ENCODE measurements at places on chromosomes 4 and X.
A peak's percentile ranks its signal among the peaks of the same experiment; 100 is the strongest.

DNA sequence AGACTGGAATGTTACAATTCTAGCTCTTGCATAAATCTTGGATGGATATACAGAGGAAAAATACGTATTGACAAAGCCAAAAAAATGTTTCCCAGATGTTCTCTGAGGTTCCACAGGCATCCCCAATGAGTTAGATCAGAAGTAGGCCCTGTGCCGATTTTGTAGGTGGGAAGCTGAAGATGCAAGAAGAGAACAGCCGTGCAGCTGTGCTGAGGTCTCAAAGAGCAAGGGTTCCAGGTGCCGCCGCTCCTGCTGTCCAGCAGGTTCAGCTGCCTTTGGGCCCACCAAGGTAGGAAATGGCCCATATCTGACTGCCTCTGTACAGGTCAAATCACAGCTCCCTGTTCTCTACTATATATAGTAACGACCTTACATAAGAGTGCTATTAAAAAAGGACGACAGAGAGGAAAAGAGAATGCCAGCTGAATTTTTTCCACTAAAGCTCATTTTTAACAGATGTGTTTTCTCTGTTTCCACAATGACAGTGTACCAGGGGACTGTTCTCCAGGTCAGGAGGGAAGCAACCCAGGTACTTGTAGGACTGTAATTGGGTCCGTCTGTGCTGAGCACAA, 155.6 kb downstream of the CBR4 start:
- no peak for DNase-seq

GRCh38 chrX:74490247-74490646, 69.0 kb downstream of the SLC16A2 start:
- DNase-seq = no peak

DNA sequence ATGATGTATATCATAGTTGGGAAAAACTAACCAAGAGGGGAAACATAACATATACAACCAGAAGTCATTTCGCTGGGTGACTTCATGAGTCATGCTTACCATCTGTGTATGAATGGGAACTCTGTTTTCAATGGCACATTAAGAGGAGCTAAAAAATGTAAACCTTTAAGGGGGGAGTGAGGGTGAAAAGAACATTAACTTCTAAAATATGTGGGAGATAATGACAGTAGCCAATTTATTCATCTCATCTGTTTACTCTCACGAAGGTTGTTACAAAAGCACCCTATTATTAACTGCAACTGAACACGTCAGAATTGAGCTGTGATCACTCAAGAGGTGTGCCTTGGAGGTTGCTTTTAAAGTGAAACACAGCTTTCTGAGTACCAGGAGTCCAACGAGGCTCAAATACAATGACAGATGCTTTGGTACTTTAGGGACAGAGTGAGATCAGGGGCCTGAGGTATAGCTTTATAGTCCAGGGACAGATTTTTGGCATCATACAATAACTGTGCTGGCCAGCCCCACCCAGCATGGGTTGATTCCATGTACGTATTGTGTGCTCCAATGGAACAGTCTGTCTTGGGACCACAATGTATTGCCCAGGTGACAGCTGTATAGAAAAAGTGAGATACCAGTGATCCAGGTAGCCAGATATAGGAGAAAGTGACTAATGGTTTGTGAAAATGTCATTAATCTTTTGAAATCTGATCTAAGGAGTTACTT, 107.3 kb downstream of the AMMECR1 start:
- DNase-seq = no peak

DNA sequence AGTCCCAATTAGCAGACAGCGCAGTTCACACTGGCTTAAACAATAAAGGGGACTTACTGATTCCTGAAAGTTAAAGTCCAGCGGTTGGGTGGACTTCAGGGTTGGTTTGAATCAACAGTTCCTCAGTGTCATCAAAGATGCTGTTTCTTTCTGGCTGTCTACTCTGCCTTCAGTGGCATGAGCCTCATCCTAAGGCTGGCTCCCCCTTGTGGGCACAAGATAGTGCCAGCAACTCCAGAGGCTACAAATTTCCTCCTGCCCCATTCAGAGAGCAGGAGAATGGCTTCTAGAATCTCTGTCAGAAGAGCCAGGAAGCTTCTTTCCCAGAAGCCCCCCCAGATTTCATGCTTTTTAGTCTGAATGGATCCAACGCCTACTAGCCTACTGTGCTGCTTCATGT, 82.4 kb upstream of the MTM1 start:
- no peak for DNase-seq

- peak; percentile 23 for DNase-seq
Observed at GRCh38 chrX:15973299-15973698, 118.7 kb upstream of the AP1S2 start.

- DNase-seq = no peak
Observed at GRCh38 chr4:11297201-11297600, 131.5 kb downstream of the HS3ST1 start.

GRCh38 chr4:89301902-89302301, 5.7 kb downstream of the GPRIN3 start:
- no peak for DNase-seq

GRCh38 chr4:20544645-20545044, 155.6 kb upstream of the PACRGL start:
- DNase-seq = peak; percentile 34

DNA sequence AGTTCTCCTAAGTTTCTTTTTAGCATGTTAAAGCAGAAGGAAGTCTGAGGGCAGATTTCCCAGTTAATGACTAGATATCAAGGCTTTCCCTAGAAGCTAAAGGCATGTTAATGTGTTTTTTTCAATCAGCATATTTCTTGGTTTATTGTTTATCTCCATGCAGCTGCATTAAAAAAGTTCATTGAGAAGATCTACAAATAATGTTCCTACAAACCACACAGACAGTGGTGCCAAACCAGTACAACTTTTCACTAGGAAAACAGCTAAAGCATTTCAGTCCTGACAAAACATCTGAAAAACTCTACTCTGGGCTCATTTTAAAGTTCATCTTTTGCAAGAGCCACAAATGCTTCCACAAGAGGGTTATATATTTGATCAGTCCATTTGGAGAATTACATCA, 320.0 kb downstream of the ADGRL3 start:
- no peak for DNase-seq

GRCh38 chr4:114597410-114598115, 1.0 kb upstream of the UGT8 start:
- DNase-seq = peak; percentile 56

DNA sequence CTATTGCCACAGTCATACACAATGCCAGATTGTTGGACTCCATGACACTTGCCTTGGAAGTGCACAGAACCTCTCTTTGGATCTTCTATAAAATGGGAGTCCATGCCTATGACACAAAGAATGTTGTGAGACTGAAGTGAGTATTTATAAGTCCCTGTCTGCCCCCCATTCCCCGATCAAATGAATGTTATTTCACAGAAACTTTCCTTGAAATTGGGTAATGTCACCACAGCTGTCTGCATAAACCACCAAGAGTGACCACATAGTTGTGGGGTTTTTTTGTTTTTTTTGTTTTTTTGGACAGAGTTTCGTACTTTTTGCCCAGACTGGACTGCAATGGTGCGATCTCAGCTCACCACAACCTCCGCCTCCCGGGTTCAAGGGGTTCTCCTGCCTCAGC, 27.1 kb upstream of the REST start:
- DNase-seq = no peak

- DNase-seq = no peak
Observed at GRCh38 chr4:74203467-74203866, 45.5 kb downstream of the MTHFD2L start.

DNA sequence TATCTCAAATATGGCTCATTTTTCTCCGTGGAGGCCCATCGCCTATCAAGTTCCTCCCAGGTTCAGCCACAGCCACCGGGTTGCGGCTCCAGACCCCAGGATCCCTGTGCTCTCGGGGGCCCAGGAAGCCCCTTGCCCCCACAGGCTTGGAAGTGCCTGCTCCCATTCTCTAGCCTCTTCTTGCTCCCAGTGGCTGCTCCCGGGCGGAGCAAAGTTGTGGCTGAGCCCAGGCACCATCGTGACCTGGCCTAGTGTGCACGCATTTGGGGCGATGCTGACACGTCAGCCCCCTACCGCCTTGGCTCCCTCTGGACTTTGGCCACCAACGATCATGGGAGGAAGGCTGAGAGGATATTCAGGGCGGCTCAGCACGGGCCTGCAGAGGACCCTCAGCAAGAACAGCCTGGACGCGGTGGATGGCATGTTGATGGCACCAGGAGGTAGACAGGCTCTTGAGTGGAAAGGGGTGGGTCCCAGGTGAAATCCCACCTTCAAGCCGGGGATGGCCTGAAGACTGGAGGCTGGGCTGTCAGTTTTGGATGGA, 419.4 kb upstream of the AGA start:
- DNase-seq = no peak

GRCh38 chr4:98447648-98448047, 186.5 kb downstream of the RAP1GDS1 start:
- no peak for DNase-seq
